ENCODE measurements at places on chromosomes 12 and 14. TPM values are rescaled to one million over a fixed set of nuclear protein-coding genes. Genes with fewer than 3 reads are reported as not detected.

GCH1 gene
- 0.79 TPM for total RNA-seq

ATP2A2 gene
- 249 TPM for total RNA-seq

AQP2 gene
- not detected for total RNA-seq

SLCO1B1 gene
- not detected for total RNA-seq

COX8C gene
- not detected for total RNA-seq

GLI1 gene
- 0.76 TPM for total RNA-seq

HPD gene
- total RNA-seq, result 1.4 TPM

PXN gene
- total RNA-seq, result 27.4 TPM

PRICKLE1 gene
- 2.6 TPM for total RNA-seq

STAC3 gene
- total RNA-seq, result 0.33 TPM

ASCL1 gene
- total RNA-seq, result not detected

CD27 gene
- total RNA-seq, result not detected

TBX5 gene
- total RNA-seq, result 2.0 TPM

CIDEB gene
- total RNA-seq, result 1.6 TPM

BDKRB1 gene
- 1.3 TPM for total RNA-seq

AMN1 gene
- total RNA-seq, result 14.9 TPM

EMP1 gene
- 65.7 TPM for total RNA-seq

TMEM132C gene
- not detected for total RNA-seq

Data from smooth muscle cell of the pulmonary artery (primary cell).